IPS DF 6.9 (cell line): ENCODE measurements at places on chromosomes 2 and 18.

- no peak for DNase-seq
Measured at GRCh38 chr2:62923242-62923641, 127.4 kb upstream of the OTX1 start.

DNA sequence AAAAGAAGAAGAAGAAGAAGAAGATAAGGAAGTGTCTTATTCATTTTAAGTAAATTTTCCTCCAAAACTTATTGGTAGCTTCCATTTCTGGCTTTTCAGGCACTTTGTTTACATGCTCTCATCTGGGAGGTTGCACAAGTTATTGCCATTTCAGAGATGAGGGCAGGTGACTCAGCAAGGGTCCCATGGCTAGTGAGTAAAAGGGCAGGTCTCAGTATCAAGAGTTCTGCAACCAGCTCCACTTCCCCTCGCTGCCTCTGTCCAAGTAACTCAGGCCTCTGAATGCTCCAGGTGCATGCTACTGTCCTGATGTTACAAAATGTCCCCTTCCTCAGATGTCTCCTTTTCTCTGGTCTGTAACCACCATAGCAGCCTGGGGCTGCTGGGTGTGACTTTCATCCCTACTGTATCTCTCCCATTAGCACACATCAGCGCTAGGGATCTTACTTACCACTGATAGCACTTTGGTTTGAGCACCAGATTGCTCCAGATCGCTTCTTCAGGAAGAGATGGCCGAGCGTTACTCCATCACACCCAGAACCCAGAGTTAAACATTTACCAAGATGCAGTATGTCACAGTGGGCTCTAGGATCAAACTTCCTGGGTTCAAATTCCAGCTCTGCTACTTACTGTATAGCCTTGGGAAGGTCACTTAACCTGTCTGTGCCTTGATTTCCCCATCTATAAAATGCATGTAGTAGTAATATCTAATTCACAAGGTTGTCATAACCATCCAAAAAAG, 57.4 kb upstream of the LAPTM4A start:
- no peak for DNase-seq

GRCh38 chr2:75598589-75599155, 37.9 kb upstream of the EVA1A start:
- no peak for DNase-seq

- DNase-seq = no peak
Measured at GRCh38 chr2:135132314-135132713, 80.2 kb downstream of the RAB3GAP1 start.

DNA sequence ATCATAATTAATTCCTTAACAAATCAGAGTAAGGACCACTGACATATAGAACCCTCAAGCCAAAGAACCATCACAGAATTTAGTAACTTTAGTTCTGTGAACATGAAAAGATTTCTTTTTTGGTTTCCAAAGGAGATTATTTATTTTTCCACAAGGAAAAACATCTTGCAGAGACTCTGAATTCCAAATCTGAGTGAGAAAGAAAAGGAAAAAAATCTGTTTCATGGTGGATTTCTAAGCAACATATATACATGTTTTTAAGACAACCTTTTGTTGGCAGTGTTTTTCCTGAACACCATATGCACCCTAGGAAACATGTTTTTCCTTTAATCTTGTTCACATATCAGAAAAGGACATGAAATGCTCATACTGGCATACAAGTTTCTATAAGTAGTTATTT, 149.8 kb downstream of the AGPS start:
- DNase-seq = no peak

- DNase-seq = no peak
Measured at GRCh38 chr2:106342831-106343251, 125.4 kb downstream of the RGPD3 start.

DNA sequence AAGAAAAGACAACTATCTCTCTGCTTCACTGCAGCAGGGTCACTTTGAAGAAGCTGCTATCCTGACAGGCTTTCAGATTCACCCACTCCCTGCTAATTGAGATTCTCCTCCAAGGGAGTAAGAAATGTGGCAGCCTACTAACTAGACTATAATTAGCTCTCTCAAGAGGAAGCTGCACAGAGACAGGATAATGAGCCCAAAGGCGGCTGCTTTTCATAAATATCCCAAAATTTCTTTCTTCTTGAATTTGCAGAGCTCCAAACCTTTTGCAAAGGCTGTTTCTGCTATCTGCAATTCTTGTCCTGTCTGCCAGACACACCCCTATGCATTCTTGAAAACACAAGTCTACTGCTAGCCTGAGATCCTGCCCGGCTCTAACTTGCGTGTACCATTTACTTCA, 54.0 kb upstream of the RNU4ATAC start:
- no peak for DNase-seq

- no peak for DNase-seq
Measured at GRCh38 chr18:36977121-36977520, 148.2 kb downstream of the KIAA1328 start.

- DNase-seq = no peak
Measured at GRCh38 chr2:210442878-210443277, 33.7 kb downstream of the LANCL1 start.

- no peak for DNase-seq
Measured at GRCh38 chr18:11775436-11776174, 75.6 kb upstream of the CHMP1B start.

- DNase-seq = no peak
Measured at GRCh38 chr18:56142001-56142400, 496.4 kb downstream of the TXNL1 start.

DNA sequence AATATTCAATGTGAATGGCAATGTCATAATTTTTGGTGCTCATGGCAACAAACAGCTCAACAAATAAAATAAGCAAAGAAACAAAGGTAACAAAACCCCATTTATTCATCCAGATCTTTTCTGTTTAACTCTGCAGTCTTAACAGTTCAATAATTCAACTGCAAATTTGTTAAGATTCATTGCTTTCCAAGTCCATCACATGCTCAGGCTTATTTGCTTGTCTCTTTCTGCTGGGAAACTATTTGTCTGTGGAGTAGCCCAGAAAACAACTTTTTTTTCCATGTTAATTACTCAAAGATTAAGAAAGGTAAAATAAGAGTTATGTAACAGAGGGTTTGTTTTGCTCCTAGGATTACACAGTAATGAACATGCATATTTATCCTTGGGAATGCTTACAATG, 92.6 kb upstream of the PNPT1 start:
- DNase-seq = no peak

- no peak for DNase-seq
Measured at GRCh38 chr2:75459565-75460310, 101.0 kb downstream of the EVA1A start.

GRCh38 chr2:60095202-60095815, 458.1 kb downstream of the BCL11A start:
- DNase-seq = no peak

DNA sequence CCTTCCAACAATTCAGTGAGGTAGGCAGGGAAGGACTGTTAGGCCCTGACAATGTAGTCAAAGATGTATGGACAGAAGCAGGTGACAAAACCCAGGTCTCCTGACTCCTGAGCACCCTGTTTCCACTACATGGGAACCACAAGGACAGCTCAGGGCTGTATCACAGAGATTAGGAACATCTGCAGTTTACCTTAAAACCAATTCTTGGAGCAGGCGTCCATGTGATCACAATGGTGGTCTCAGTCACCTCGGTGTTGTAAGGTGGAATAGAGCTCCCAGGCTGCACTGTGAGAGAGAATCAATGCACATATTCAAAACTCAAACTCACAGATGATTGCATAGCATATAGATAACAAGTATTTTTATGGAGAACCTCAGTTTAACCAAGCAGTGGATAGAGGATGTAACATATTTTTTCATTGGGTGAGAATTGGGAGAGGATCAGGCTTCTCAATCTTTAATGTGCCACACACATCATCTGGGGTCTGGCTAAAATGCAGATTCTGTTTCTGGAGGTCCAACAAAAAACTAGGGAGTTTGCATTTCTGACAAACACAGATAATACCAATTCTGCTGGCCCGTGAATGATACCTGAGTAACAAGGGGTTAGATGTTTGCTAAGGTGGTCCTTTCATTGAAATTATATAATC, 36.7 kb downstream of the FN1 start:
- DNase-seq = no peak

GRCh38 chr2:177754492-177754873, 318.1 kb downstream of the PDE11A start:
- no peak for DNase-seq

GRCh38 chr2:15842758-15843666, 97.3 kb upstream of the MYCN start:
- no peak for DNase-seq

DNA sequence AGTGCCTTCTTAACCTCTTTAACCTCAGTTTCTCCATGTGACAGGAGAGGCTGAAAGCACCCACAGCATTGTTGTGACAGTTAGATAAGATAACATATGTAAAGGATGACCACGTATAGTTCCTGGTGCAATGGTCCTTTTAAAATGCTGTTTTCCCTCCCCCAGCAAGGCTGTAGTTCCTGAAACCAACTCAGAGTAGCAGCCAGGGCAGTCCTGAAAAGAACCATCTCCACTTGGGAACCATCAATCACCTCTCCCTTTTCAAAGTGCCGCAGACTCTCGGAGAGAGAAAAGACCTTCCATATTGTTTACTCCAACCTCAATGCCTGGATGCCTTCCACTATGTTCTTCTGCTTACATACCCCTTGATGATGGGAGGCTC, 158.8 kb downstream of the DDX1 start:
- no peak for DNase-seq

DNA sequence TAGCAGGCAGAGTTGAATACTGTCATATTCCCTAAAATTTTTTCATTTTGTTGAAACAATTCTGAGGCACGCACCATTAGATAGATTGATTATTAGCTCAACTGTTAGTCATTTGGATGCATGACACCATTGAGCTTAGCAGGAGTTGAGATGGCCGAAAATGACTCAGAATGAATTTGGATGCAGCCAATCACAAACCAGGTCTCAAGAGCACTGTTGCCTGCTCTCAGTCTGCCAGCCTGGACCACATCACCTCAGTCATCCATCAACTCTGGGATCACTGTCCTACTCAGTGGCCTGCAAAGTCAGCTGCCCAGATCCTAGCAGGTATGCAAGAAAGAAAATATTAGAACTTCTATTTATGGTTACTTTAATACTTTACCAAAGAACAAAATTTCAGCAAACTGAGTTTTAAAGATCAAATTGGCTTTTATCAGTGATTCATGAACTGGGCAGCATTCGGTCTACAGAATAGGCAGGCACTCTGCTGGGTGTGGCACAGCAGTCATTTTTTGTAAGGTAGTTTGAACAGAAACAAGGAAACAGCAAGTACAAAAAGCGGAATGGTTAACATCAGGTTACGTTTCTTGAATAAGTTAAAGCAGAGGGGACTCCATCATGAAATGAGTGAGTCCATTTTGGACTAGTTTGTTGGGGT, 152.7 kb upstream of the ARHGAP28 start:
- DNase-seq = no peak

DNA sequence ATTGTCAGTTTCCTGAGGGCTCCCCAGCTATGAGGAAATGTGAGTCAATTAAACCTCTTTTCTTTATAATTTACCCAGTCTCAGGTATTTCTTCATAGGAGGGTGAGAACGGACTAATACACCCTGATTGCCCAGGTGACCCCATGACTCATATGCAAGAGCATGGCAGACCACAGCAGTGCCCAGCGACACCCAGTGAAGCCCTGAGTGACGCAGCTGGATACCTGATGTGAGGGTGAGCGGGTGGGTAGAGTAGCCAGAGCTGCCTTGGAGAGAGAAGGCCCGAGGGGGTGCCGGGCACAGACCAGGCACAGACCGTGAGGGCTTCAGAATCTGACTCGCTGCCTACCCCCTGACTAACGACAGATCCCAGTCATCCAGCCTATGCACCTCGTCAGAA, 15.4 kb downstream of the ALPG start:
- no peak for DNase-seq
